ENCODE measurements at places on chromosomes 6 and 20.

- no peak for DNase-seq
Observed at GRCh38 chr6:25103603-25104002, 167.8 kb upstream of the RIPOR2 start.

DNA sequence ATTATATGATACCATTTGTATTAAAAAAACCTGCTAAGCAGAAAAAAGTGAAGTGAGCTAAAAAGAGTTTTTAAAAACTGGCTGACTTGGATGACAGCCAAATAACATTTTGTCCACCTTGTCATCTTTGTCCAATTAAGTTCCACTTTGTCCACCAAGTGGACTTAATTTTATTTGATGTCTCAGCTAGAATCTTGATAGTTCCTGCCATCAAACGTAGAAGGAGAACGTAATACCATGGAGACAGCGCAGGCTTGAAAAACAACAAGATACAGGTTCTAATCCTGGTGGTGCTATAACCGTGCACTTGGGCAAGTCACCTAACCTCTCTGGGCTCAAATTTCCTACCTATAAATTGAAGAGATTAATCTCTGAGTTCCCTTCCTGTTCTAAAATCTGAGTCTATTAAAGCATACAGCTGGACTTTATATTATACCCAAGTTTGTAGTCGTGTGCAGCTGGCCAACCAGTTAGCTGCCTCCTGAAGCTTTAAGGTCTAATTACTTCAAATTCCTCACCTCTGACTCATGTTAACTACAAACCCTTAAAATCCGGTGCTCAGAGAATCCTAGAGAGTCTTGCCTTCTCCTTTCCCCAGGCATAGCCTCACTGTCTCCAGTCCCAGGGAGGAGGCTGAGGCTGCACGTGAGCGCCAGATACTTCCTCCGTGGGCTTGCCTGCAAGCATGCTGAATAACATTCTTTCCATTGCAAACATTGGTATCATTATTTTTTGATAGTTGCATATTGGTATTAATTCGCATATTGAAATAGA lies 16.8 kb downstream of the TMEM244 start:
- DNase-seq = no peak

GRCh38 chr20:47284373-47284772 lies 72.1 kb downstream of the ZMYND8 start:
- no peak for DNase-seq

DNA sequence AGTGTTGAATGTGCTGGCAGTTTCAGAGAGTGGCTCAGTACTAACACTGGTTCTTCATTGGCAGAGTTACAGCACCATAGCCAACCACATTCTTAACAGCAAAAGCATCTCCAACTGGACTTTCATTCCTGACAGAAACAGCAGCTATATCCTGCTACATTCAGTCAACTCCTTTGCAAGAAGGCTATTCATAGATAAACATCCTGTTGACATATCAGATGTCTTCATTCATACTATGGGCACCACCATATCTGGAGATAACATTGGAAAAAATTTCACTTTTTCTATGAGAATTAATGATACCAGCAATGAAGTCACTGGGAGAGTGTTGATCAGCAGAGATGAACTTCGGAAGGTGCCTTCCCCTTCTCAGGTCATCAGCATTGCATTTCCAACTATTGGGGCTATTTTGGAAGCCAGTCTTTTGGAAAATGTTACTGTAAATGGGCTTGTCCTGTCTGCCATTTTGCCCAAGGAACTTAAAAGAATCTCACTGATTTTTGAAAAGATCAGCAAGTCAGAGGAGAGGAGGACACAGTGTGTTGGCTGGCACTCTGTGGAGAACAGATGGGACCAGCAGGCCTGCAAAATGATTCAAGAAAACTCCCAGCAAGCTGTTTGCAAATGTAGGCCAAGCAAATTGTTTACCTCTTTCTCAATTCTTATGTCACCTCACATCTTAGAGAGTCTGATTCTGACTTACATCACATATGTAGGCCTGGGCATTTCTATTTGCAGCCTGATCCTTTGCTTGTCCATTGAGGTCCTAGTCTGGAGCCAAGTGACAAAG lies 17.0 kb upstream of the ADGRF4 start:
- no peak for DNase-seq

DNA sequence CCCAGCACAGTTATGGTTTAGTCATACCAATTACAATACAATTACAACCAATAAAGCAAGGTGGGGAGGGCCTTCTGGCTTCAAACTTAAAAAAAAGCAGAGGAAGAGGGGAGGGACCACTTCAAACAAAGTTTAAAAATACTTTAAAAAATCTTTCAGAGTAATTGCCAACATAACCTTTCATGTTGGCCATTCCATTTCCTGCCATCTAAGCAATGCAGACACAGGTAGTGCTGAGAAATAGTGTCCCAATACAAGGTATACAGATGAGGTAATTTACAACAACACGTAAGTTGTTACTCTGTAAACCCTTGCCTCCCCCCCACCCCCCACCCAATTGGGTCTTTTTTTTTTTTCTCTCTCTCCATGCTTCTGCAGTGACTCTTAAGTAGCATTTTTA lies 18.8 kb upstream of the TBC1D20 start:
- DNase-seq = no peak

GRCh38 chr6:133835901-133836300 lies 53.0 kb upstream of the TCF21 start:
- no peak for DNase-seq

DNA sequence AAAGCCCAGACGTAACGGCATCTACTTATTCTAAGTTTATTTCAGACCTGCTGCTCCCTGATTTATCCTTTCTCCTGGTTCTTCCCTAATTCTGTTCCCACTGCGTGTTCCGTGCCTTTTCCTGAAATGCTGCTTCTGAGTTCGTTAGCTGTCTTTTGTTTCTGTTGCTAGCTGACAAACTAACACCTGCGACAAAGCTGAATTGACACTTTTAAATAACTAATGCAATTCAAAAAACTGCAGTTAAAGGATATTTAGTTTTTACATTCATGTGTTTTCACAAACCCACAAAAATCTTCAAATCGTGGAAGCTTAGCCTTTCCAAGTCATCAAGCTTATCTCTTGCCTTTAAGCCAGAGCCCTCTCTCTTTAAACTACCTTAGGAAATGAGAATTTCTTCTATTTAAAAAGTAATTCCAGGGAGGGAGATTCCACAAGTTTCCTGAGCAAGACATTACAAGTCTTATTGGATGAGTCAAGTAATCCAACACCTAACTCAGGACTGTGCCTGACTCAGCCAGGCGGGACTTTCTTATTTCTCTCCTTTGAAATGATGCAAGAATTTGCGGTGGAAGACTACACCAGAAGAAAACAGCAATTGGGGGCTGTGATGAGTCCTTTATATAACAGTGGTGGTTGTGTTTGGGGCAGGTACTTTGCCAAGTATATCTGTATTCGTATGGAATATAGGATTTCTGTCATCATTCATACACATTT lies 6.3 kb downstream of the ADTRP start:
- DNase-seq = no peak
